Renal pelvis (tissue), 12 donors: ENCODE measurements at places on chromosomes 4 and X. TPM values are rescaled to one million over a fixed set of nuclear protein-coding genes. Genes with fewer than 3 reads are reported as not detected.

DNA sequence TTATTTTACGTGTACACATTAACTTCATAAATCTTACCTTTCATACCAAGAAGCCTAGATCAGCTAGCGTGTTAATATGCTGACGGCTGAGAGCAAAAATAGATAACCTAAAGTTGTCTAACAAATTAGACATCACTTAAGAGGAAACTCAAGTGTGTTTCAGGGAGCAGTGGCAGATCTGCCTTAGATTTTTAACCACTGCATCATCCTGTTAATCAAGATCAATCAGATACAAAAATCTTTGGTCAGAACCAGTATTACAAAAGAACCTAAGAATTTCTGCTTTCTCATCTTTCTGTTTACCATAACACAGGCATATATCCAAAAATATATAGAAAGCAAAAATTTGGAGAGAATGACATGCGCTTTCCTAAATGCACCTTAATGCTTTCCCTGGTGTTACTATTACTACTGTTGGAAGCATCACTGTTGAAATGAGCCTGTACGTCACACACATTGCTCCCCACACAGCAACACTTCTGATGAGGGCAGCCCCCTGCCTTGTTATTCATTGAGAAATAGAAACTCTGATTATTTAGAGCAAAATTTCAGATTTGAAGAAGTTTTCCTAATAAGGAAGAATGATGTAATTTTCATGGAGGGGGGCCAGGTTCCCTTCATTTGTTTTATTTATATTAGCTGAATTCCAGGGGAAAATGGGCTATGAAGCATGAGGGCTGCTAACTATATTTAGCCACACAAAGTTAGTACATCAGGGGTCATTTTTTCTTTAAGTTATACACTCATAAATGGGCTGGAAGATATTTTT lies 152.3 kb downstream of the CBR4 start:
- no peak for DNase-seq

GRCh38 chrX:117990438-117990837 lies 126.2 kb downstream of the KLHL13 start:
- DNase-seq, result no peak

- DNase-seq, result no peak
Observed at GRCh38 chr4:157600583-157600982, 380.1 kb downstream of the GRIA2 start.

The MAGED4 gene
- polyA plus RNA-seq, result 40.1 TPM
